ENCODE measurements at places on chromosomes 4 and X.

- DNase-seq = no peak
Measured at GRCh38 chr4:99381588-99382175, 29.1 kb upstream of the ADH1C start.

DNA sequence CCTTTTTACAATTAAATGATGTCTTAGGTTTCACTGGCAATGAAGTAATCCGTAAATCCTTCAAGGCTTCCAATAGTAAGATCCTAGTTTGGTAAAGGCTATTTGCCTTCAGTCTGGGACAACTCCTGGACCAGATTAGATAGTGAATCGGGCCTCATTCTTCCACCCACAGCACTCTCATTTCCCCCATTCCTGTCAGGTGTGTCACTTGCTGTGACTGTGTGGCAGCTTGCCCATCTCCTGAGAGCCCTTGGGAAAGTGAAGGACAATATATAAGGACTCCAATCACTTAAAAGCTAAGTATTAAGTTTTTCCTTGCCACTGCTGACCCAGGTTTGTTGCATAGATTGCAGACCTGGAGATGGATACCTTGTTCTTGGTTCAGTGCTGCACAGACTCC lies 3.3 kb upstream of the GASK1B start:
- no peak for DNase-seq

- no peak for DNase-seq
Measured at GRCh38 chrX:110161361-110161686, 156.6 kb downstream of the AMMECR1 start.

- no peak for DNase-seq
Measured at GRCh38 chrX:107985033-107985432, 2.9 kb upstream of the TEX13B start.

DNA sequence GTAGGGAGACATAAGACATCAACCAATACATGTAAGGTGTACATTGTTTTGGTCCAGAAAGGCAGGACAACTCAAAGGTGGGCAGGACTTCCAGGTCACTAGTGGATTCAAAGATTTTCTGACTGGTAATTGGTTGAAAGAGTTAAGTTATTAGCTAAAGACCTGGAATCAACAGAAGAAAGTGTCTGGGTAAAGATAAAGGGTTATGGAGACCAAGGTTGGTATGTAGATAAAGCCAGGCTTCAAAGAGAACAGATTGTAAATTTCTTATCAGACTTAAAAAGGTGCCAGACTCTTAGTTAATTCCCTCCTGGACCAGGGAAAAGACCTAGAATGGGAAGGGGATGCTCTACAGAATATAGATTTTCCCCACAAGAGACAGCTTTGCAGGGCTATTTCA lies 28.3 kb upstream of the GAB1 start:
- DNase-seq = no peak

- DNase-seq = no peak
Measured at GRCh38 chrX:22237479-22237878, 35.2 kb upstream of the CBLL2 start.

DNA sequence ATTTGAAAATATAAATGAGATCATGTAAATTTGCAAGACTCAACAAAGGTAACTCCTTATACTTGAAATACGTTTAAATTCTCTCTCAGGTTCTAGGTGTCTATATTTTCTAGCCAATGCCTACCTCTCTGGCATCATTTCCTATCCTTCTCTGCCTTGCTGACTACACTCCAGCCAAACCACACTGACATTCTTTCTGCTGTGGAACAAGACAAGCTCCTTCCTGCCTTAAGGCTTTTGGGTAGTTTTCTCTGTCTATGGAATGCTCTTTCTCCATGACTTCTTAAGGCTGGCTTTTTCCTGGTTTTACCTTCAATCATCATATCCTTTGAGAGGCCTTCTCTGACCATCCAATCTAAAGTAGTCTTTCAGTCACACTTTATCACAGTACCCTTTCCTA lies 201.0 kb downstream of the SPRY1 start:
- DNase-seq = no peak

DNA sequence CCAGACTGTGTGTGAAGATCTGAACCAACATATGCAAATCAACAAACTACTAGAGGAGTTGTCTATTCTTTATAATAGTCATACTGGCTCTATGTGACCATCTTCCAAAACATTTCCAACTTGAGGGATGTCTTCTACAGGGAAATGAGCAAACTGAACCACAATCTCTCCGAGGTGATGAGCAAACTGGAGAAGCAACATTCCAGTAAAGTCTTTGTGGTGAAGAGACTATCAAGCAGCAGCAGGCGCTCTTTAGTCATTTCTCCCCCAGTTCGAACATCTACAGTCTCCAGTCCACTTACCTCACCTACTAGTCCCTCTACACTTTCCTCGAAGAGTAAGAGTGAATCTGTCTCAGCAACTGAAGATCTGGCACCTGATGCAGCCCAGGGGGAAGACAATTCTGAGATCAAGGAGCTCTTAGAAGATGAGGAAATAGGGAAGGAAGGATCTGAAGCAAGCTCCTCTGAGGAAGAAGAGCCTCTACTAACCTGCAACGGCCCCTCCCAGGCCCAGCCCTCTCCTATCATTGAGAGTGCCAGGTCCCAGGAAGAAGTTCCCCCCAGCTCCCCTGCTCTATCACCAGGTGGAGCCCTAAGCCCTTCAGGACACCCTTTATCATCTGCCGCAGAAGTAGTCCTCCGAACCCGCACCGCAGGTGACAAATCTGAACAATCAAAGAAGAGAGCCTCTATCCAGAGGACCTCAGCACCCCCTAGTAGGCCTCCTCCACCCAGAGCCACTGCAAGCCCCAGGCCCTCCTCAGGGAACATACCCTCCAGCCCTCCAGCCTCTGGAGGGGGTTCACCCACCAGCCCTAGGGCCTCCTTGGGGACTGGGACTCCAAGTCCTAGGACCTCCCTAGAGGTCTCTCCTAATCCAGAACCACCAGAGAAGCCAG lies 98.1 kb downstream of the HNRNPD start:
- no peak for DNase-seq

DNA sequence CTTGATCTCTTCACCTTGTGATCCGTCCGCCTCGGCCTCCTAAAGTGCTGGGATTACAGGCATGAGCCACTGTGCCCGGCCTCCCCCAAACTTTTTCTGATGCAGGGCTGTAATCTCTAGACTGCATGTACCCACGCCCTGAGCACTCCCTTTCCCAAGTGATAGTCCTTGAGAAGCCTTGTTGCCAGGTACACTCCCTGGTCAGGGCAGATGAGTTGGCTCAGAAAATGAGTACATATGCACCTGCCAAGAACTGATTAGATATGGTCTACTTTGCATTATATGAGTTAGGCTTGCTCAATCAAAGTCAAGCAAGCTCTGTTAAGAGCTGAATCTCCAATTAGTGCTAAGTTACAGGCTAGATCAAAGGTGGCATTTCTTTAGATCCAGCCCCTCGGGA lies 20.3 kb downstream of the APOO start:
- DNase-seq = no peak

- DNase-seq = no peak
Measured at GRCh38 chrX:43716696-43717095, 60.6 kb downstream of the MAOA start.

- DNase-seq = no peak
Measured at GRCh38 chrX:118356154-118356701, 10.3 kb downstream of the WDR44 start.

DNA sequence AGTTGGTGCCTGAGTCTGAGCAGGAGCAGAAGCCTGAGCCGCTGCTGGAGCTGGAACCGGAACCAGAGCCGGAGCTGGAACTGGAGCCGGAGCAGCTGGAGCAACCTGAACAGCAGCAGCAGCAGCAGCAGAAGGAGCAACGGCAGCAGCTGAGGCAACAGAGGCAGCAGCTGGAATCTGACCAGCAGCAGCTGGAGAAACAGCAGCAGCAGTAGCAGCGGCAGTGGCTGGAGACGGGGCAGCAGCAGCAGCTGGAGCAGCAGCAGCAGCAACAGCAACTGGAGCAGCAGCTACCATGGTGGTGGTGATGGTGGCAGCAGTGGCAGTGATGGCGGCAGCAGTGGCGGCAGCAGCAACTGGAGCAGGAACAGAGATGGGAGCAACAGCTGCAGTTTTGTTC lies 61.5 kb downstream of the AMOT start:
- DNase-seq = no peak

GRCh38 chr4:70559924-70560323 lies 32.1 kb upstream of the AMBN start:
- DNase-seq = no peak

DNA sequence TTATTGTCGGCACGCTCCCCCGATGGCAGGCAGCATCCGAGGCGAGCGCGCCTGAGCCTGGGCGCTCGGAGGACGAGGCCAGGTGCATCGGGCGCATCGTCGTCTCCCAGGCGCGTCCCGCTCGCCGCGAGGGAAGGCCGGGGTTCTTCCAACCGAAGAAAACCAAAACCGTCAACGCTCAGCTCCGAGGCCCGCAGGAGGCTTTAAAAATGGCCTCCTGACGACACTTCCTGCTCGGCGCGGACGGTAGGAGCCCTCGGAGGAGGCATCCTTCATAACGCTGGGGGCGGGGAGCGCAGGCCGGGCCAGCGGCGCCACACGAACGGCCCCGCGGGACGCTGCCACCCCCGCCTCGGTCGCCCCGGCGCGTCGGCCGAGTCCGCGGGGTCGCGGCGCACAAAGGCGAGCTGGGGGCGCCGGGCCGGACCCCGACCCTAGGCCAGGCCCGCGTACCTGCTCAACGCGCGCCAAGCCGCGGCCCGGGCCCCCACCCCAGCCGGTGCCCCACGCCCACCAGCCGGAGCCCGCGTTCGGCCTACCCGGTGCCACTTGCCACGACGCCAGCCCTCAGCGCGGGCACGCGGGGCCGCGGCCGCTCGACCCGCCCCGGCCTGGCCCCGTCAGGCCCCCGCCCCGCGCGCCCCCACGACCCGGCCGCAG lies 501 bp downstream of the ZNF518B start:
- DNase-seq = peak; percentile 56

DNA sequence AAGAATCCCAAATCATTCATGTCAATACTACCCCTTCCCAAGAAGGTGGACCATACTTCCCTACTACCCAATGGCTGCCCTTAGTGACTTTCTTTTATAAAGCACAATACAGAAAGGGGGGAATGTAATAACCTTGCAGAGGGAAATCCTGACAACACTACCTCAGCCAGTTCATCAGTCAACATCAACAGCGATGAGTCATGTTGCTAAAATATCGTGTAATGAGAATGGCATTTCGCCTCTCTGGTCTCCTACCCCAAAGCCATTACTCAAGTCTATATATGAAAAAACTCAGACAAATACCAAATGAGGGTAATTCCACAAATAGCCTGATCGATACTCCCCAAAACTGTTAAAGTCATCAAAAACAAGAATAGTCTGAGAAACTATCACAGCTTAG lies 3.3 kb upstream of the MAGEA8 start:
- DNase-seq = no peak

- DNase-seq = no peak
Measured at GRCh38 chr4:121799208-121799823, 1.8 kb upstream of the EXOSC9 start.

DNA sequence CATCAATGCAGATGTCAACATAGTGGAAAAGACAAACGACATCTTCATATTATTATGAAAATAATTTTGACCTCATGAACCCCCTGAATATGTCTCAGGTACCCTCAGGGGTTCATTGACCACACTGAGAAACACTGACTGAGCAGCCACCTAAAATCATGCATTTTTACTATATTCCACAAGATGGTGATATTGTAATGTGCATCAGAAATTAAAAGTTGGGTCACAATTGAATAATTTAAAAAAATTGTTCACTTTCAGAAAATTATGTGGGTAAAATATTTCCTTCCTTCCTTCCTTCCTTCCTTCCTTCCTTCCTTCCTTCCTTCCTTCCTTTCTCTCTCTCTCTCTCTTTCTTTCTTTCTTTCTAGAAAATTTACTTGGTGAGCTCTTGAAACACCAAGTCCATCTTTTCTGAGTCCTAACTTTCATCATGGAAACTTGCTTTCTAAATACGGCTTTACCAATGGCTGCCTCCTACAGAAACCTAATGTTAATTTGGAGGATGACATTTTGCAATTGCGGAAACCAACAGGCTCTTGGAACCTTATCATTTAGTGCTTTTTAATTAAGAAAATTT lies 103.6 kb downstream of the RTL3 start:
- peak; percentile 1 for DNase-seq

DNA sequence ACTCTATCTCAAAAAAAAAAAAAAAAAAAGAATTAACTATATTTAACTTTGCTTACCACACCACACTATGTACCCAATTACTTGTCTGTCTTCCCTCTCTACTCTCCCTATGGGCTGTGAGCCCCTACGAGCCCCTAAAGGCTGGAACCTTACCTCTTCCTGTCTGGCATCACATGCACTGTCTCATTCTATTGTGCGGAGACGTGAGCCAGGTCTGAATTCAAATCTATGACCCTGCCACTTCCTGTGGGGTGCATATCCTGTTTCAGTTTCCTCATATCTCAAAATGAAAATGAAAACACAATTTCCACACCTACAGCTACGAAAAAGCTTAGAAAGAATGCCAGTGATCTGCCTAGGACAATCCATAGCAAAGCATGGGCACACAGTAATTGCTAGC lies 42.9 kb upstream of the HS3ST1 start:
- DNase-seq = no peak

- no peak for DNase-seq
Measured at GRCh38 chr4:121164291-121164690, at the start of gene TNIP3. Gene TNIP3 (minus strand): TSS chr4:121164321. CDS start chr4:121164125, 196 bp downstream.

DNA sequence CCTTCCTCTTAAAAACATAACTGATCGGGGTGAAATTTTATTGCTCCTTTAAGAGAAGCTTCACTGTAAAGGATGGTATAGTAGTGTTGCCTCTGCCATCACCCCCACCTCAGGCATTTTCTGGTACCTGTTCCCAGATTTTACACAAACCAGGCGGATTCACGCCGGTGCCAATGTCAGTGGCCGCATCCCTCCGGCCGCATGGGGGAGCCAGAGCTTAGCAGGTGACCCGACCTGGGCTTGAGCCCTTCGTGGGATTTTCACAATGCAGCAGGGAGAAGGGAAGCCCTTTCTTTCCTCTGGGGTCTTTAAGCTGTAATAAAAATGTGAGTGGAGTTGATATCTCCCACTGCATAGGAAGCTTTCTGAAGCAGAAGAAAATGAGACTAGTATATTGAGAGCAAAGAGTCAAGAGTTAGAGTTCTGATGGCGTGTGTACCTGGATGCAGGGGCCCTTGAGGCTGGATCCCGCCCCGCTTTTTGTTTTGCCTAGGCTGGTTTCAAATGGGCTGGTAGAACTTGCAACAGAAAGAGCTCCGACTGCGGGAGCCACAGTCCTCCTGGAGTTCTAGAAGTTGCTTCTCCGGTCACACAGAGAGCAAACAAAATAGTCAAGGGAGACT lies 59.4 kb downstream of the POLR2B start:
- peak; percentile 41 for DNase-seq

GRCh38 chr4:170386971-170387370 lies 297.2 kb upstream of the AADAT start:
- no peak for DNase-seq

DNA sequence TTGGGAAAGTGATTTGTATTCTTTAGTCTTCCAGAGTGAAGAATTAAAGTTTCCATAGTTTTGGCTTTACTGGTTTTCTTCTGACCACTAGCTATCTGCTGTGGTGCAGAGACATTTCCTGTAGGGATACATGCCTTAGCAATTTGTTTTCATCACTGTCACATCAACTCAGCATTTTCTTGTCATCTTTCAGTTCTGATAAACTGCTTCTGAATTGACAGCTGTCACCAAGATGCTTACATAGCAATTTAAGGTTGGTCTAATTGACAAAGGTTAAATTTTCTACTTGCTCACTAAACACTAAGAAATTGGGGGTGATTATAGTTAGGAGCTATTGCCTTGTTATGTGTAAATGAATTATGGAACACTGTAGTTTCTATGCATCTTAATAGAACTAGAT lies 232.5 kb downstream of the TEX13A start:
- DNase-seq = no peak

All from right lung (tissue), 10 donors.